ENCODE measurements at places on chromosomes 6 and 20.

DNA sequence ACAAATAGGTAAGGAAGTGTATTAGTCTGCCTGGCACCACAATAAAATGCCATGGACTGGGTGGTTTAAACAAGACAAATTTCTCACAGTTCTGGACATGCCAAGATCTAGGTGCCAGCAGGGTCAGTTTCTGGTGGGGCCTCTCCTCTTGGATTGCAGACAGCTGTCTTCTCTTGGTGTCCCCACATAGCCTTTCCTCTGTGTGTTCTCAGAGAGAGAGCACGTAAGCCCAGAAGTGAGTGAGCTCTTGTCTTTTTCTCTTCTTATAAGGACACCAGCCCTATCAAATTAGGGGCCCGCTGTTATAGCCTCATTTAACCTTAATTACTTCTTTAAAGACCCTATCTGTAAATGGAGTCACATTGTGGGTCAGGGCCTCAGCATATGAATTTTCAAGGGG is 28.3 kb downstream of the SMPDL3A start:
- DNase-seq, result no peak

DNA sequence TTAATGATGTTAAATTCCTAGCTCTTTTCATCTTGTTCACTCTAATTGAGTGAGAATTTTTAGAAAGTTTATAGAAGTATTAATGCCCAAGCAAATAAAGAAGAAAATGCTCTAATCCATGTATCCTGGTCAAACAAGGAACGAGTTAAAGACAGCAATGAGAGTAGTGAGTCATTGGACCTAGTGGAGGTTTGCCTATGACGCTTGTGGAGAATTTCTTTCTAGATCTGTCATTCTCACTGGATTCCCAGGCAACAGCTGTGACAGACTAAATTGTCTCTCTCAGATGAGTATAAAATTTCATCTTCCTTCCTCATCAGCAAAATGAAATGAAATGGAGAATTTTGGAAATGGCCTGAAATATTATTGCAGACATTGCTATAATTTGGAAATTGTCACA is 127.9 kb downstream of the COL19A1 start:
- no peak for DNase-seq

GRCh38 chr20:57170343-57170742 is 96.1 kb downstream of the BMP7 start:
- DNase-seq, result no peak

GRCh38 chr6:65707126-65707826 is at the start of gene EYS:
Gene EYS (minus strand): TSS chr6:65707226. CDS start chr6:65495410, 211,816 bp downstream.
- DNase-seq, result no peak

GRCh38 chr6:113976806-113977205 is 5.9 kb upstream of the HDAC2 start:
- no peak for DNase-seq

DNA sequence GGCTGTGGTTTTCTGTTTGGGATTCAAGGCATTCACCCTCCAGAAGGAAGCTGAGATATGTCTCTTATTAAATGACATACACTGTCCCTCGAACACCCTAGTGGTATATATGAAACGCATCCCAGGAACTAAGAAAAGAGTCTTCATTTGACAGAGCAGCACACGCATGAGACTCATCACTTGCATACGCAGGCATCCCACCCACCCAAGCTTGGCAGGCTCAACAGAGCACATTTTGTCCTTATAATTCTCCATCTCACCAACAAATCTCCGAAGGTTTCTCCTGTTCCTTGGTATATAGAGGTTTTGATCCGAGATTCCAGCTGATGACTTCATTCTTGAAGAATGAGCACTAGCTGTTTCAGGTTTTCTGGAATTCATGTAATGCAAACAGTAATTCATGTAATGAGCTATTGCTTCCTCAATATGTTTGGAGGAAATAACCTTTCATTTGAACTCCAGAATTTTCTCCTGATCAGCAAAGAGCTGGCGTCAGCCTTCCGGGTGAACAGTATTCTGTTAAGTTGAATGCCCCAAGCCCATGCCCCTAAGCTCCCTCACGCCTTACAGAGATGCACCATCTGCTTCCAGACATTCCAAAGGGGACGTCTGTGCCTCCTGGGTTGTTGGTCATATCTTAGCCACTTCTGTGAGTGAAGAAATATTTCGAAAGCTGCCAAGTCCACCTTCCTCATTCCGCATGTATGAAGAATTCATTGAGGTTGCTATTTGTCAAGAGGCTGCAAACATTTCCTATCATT is 66.0 kb upstream of the CDH4 start:
- DNase-seq, result peak; percentile 17

GRCh38 chr20:10603971-10604864 is 69.6 kb downstream of the JAG1 start:
- DNase-seq, result peak; percentile 81

DNA sequence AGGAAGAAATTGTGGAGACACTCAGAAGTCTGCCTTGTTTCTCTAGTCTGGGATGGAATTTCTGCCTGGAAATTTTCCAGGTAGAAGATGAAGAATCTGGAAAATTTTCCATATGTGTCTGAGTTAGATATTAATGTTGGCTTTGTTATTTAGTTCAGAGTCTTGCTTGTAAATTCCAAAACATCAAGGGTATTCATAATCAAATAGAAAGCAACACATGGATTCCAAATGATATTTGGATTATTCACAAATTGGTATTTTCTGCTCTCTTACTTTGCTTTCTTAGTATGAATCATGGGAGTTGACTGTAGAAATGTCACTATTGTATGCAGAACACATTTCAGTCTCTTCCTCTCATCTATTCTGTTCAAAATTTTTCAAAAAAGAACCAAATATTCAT is 116.0 kb downstream of the GRIK2 start:
- DNase-seq, result no peak

GRCh38 chr20:5842465-5842864 is 92.3 kb downstream of the SHLD1 start:
- DNase-seq, result no peak

- peak; percentile 43 for DNase-seq
These were observed 22.3 kb upstream of the PXDC1 start for GRCh38 chr6:3773678-3774298.

GRCh38 chr20:48818481-48818987 is 9.3 kb downstream of the PREX1 start:
- no peak for DNase-seq

DNA sequence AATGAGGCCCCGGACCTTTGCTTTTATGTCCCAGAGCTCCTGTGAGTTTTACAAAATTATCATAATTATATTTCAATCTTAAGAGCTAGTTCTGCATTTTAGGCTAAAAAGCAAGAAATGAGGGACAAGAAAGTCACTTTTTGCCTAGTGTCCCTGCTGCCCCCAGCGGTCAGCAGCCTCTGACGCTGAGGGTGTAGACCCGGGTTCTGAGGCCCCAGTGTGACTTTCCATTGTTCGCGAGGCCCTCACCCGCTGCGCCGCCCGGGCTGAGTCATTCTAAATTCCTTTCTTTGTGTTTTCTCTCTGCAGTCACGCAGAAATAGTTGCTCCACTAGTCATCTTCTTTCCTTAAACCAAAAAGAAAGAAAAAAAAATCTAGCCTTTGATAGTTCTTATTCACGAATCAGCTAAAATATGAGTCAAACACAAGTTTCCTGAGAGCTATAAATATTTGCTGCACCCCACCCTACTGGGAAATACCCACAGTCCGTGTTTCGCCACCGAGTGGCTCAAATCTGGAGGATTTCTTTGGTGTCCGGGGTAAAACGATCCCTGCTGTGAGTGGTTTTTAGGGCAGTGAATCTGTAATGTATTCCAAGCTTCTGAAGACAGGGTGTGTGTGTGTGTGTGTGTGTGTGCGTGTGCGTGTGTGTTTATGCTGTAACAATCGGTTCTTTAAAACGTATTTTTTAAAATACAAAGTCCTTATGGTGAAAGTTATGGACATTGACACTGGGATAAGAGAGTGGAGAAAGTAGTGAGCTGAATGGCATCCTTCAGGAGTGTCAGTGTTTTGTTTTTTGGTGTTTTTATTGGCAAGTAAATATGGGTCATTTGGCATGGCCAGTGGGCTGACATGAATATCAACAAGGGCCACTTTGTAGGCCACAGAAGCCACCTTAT is 59.7 kb upstream of the EEF1A1 start:
- peak; percentile 74 for DNase-seq

- no peak for DNase-seq
These were observed 11.8 kb upstream of the CCN5 start for GRCh38 chr20:44703183-44703925.

- DNase-seq, result no peak
These were observed 586 bp upstream of the NQO2 start for GRCh38 chr6:2998998-2999617.
